Activated CD4-positive, alpha-beta T cell treated with anti-CD3 and anti-CD28 coated beads, Interleukin-2, amount 50 U/mL, for 16 hours (primary cell): ENCODE measurements at places on chromosomes 4 and X.

- DNase-seq = no peak
Measured at GRCh38 chrX:1877780-1878179, 262.9 kb downstream of the ASMT start.

DNA sequence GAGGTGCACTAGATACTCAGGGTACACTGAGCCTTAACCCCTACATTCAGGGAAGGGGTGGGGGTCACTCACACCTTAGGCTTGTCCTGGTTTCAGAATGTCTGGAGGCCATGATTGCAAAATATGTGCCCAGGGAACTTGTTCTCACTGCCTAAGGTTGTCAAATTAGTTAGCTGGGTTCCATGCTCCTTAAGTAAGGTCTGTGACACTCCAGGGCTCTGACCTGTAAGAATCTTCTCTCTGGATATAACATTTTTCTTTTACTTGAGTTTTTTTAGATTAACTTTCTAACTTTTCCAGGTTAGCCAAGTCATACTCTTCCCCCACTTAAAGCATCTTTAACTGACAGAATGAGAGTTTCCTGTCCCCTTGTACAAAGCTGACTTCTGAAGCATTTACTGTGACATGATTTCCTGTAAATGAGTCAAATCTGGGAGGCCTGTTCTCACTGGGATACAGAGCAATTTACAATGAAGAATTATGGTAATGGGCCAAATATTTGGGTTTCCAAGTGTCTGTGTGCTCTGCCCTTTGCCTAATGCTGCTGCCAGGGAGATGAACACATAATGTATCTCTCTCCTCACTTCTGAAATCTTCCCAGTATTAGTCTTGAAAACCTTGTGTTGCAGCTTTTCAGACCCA lies 101.7 kb downstream of the GATB start:
- peak; percentile 65 for DNase-seq

DNA sequence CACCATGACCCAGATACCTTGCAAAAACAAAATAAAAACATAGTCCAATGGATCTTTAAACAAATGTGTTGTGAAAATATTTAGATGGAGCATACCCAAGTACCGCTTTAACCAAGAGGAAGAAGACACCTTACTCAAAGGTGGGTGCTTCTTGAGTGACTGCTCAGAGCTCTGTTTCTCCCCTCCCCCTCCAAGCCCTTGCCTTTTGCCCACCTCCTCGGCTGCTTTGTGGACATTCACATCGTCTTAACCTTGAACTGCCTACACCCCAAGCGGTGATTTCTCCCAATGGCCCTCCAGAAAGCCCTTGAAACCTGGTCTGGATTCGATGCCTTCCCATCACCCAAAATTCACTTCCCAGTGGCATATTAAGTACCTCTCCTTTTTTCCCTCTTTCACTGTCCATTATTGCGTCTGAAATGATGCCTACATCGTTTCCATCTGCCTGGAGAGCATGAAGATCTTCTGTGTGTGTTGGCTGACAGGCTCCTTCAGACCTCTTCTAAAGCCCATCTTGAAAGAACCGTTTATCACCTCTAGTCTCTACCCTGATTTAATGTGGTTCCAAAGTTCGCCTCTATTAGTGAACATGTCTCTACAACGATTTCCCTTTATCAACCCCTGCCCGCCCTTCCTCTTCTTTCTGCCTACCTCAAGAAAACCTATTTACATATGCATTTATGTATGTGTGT lies 968 bp downstream of the GPRIN3 start:
- no peak for DNase-seq

- no peak for DNase-seq
Measured at GRCh38 chr4:80171251-80171650, 26.1 kb upstream of the PRDM8 start.

DNA sequence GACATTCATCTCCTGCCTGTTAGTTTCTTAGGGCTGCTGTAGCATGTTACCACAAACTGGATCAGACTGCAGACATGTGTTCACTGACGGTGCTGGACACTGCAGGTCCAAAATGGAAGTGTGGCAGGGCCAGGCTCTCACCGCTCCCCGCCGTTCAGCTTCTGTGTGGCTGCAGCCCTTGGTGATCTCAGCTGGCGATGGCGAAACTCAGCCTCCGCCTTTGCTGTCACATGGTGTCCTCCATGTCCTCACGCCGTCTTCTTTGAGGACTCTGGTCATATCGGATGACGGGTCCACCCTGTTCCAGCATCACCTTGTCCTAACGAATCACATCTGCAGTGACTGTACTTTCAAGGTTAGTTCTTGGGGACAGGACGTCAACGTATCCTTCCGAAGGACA lies 25.9 kb upstream of the HELT start:
- DNase-seq = no peak

- DNase-seq = no peak
Measured at GRCh38 chr4:89380980-89381379, 73.4 kb upstream of the GPRIN3 start.
